A549 treated with Hydrocortisone at 1 μM for 4 hours (cell line): ENCODE measurements at places on chromosomes 11 and 22. TPM values are rescaled to one million over a fixed set of nuclear protein-coding genes. Genes with fewer than 3 reads are reported as not detected.

RCN1 gene
- 160 to 184 TPM (median 162 TPM) in 5 replicates for total RNA-seq

SGSM1 gene
- total RNA-seq, result 0.31 to 0.84 TPM (median 0.39 TPM) in 5 replicates

RAC2 gene
- total RNA-seq, result 0.09 to 0.25 TPM (median 0.21 TPM) in 5 replicates

CALCB gene
- 0.10 to 0.23 TPM (median 0.17 TPM) in 5 replicates for total RNA-seq

HPX gene
- total RNA-seq, result 0.48 to 0.66 TPM (median 0.51 TPM) in 5 replicates

GRAMD1B gene
- total RNA-seq, result 21.1 to 30.4 TPM (median 28.2 TPM) in 5 replicates

IGF2 gene
- 1.6 to 2.9 TPM (median 2.7 TPM) in 5 replicates for total RNA-seq

MRGPRE gene
- total RNA-seq, result 0.08 to 0.22 TPM (median 0.18 TPM) in 4 of 5 replicates, not detected in the other

HTR3A gene
- total RNA-seq, result not detected in 5 replicates

TMEM258 gene
- total RNA-seq, result 209 to 240 TPM (median 219 TPM) in 5 replicates

SCN3B gene
- total RNA-seq, result 0.10 to 0.16 TPM (median 0.14 TPM) in 5 replicates
